ENCODE measurements at places on chromosomes 3 and 15.

- DNase-seq: peak; percentile 57
- no peak overlapping the region for H3K27ac ChIP-seq
- H3K27me3 ChIP-seq: peaks cover 70% of the 10 kb centered on the region
- peak overlapping the region; percentile 86 for H3K4me3 ChIP-seq
These were observed 534 bp downstream of the FRMD5 start for GRCh38 chr15:44194323-44195150.

DNA sequence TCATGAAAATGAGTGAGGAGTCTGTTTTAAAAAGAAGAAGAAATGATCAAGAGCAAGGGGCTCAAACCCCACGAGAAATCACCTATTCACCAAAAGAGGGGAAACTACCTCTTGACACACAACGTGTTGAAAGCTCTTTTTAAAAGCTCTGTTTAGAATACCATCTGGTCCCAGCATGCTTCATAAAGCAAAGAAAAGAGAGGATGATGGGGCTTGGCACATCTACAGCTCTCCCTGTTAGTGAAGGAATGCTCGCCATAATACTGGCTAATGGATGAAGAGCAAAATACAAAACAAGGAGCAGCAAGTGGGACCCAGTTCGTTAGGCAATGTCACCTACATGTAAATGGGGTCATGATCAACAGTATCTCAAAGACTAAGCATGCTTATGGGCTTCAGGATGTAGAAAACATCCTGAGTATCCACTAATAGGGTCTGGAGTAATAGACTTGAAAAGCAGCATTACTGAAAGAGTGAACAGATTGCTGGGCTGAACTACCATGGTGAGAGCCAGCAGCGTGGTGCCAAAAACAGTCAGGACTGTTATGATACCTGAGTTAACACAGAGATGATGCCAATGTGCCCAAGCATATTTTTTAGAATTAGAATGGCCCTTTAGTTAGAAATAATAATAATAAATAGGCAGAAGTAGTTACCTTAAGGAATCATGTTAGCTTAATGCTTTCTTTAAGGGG, 159.7 kb upstream of the POU1F1 start:
- H3K4me3 ChIP-seq: no peak overlapping the region
- peaks cover 3% of the 10 kb centered on the region for H3K4me1 ChIP-seq
- no peaks in the 10 kb centered on the region for H3K27me3 ChIP-seq
- no peak for DNase-seq

- peaks cover 45% of the 10 kb centered on the region for H3K4me1 ChIP-seq
- H3K27ac ChIP-seq: peak overlapping the region; percentile 82
These were observed 125.1 kb downstream of the TIGIT start for GRCh38 chr3:114418724-114419543.

DNA sequence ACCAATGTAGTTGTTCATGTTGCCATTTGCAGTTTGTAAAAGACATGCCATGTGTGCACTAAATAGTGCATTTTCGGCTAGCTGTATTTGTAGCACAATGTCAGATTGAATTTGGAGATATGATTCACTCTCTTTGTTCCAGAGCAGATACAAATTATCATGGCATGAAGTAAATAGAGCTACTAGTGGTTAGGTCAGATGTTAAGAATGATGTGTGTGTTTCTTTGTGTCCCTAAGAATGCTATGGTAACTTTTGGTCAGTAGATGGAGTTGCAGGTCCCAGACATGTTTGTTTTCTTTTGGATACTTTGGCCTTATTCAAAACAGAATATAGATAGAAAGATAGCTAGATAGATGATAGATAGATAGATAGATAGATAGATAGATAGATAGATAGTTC, 595.8 kb downstream of the NLGN1 start:
- no peak overlapping the region for H3K4me3 ChIP-seq
- H3K36me3 ChIP-seq: no peaks in the 10 kb centered on the region
- H3K4me1 ChIP-seq: no peaks in the 10 kb centered on the region
- no peaks in the 10 kb centered on the region for H3K27me3 ChIP-seq
- H3K27ac ChIP-seq: no peak overlapping the region

- DNase-seq: no peak
- peaks cover 7% of the 10 kb centered on the region for H3K27me3 ChIP-seq
- H3K36me3 ChIP-seq: no peaks in the 10 kb centered on the region
- peaks cover 13% of the 10 kb centered on the region for H3K4me1 ChIP-seq
These were observed 23.7 kb downstream of the PPP2R3A start for GRCh38 chr3:135989242-135989641.

DNA sequence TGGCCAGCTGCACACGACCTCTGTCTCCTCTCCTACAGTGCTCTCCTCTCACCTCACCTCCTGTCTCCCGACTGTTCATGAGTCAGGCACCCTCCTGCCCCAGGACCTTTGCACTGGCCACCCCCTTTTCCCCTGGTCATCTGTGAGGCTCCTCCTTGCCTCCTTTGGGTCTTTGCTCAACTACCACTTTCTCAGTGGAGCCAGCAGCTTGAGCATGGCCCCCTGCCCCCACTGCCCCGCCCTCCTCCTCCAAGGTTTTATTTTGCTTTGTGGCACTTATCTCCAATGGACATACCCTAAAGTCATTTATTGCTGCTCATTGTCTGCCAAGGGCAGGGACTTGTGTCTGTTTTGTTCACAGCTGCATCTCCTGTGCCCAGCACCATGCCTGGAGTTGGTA, 64.3 kb downstream of the MGLL start:
- H3K27ac ChIP-seq: no peak overlapping the region
- H3K4me3 ChIP-seq: no peak overlapping the region
- peaks cover 8% of the 10 kb centered on the region for H3K27me3 ChIP-seq
- no peaks in the 10 kb centered on the region for H3K36me3 ChIP-seq

- no peaks in the 10 kb centered on the region for H3K36me3 ChIP-seq
- no peak for DNase-seq
- peaks cover 3% of the 10 kb centered on the region for H3K4me1 ChIP-seq
- peaks cover 30% of the 10 kb centered on the region for H3K27me3 ChIP-seq
These were observed 143.8 kb upstream of the ABHD17C start for GRCh38 chr15:80551348-80551747.

DNA sequence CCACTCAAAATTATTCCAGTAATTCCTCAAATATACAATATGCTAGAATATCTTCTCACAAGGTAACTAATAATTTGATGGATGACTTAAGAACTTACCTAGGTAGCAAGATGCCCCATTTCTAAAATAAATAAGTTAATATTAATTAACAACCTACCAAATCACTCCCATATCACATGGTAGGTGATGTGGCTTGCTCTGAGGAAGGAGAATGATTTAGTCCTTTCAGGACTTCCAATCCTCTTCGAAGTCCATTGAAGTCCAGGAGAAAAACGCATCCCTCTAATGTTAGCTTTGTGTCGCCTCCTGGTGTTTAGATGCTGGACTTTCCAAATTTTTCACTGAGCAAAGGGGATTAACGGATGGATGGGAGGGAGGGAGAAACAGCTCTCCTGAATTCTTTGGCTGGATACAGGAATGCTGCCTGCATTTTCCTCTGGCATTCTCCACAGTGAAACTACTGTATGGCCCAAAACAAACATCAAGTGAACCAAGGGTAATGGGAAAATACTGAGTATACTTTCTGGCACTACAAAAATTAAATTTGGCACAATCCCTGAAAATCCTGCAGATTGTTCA, 58.6 kb downstream of the PRICKLE2 start:
- no peaks in the 10 kb centered on the region for H3K36me3 ChIP-seq
- no peaks in the 10 kb centered on the region for H3K27me3 ChIP-seq
- no peak for DNase-seq
- H3K27ac ChIP-seq: no peak overlapping the region

- H3K27me3 ChIP-seq: no peaks in the 10 kb centered on the region
- H3K4me3 ChIP-seq: no peak overlapping the region
- H3K4me1 ChIP-seq: peaks cover 21% of the 10 kb centered on the region
- no peak overlapping the region for H3K27ac ChIP-seq
- no peak for DNase-seq
These were observed 88.8 kb upstream of the TBL1XR1 start for GRCh38 chr3:177286034-177286433.

DNA sequence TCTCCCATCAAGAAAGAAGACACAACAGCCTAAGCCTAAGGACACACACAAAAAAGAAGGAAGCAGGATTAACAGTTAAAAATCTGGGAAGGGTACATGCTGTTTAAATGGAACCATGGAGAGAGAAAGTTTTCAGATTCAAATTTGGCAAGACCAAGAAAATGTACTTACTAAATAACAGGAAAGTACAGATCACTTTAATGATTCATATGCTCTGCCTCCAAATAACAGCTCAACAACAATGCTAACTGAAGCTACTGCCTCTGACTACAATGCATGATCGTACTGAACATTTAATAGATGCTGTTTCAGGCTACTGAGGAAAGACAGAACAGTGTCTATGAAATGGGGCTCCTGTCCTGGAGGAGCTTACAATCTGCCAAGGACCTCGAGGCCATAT, 8.4 kb upstream of the NMB start:
- DNase-seq: no peak
- peaks cover 11% of the 10 kb centered on the region for H3K36me3 ChIP-seq
- peaks cover 15% of the 10 kb centered on the region for H3K4me1 ChIP-seq
- no peak overlapping the region for H3K4me3 ChIP-seq
- H3K27ac ChIP-seq: peak overlapping the region; percentile 30

- no peaks in the 10 kb centered on the region for H3K36me3 ChIP-seq
- no peaks in the 10 kb centered on the region for H3K27me3 ChIP-seq
- H3K27ac ChIP-seq: no peak overlapping the region
- no peak for DNase-seq
- no peak overlapping the region for H3K4me3 ChIP-seq
These were observed 81.7 kb upstream of the POU1F1 start for GRCh38 chr3:87358066-87358465.

DNA sequence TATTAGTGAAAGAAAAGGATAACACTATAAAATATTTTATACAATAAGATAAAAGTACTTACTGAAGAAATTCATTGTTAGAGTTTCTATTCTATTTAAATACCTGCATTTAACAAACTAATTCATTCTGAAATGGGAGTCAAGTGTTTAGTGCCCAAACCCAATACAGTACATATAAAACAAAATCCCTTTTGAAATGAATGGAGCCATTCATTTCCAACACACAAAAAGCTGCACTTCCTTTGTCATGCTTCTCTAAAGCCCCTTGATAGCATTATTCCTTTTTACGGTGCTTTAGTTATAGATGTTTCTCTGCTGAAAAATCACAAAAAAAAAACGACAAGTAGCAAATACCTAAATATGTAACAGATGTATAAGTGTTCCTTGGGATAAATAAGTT, 596.3 kb downstream of the ZIC1 start:
- no peak overlapping the region for H3K4me3 ChIP-seq
- H3K27ac ChIP-seq: no peak overlapping the region
- H3K36me3 ChIP-seq: no peaks in the 10 kb centered on the region
- H3K4me1 ChIP-seq: no peaks in the 10 kb centered on the region
- H3K27me3 ChIP-seq: no peaks in the 10 kb centered on the region
- DNase-seq: no peak

DNA sequence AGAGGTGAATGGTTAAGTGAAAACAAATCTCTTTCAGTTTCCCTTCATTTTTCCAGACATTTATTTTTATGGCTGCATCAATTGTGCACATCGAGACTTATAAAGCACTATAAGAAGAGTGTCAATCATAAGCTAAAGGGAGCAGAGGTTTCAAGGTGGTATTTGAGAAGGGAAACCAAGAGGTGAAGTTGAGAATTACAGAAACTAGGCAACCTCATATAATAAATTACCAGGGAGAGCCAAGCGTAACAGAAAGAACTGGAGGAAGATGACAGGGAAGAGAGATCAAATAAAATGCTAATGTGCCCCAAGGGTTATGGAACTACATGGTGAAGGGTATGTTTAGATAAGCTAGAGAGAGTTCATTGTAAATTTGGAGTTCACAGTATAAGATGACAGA, 6.3 kb upstream of the CCDC54 start:
- DNase-seq: no peak
- H3K27me3 ChIP-seq: peaks cover 17% of the 10 kb centered on the region
- H3K36me3 ChIP-seq: no peaks in the 10 kb centered on the region

DNA sequence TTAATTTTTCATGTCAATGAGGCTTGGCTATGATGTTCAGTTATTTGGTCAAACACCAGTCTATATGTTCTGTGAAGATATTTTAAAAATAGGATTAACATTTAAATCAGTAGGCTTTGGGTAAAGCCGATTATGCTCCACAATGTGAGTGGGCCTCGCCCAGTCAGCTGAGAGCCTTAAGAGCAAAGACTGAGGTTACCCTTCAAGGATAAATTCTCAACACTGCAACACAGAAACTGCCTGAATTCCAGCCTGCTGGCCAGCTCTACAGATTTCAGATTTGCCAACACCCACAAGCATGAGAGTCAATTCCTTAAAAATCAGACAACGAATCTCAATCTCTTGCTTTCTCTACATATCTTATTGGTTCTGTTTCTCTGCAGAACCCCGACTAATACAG, 188.3 kb downstream of the PLCH1 start:
- no peaks in the 10 kb centered on the region for H3K27me3 ChIP-seq
- H3K36me3 ChIP-seq: peaks cover 2% of the 10 kb centered on the region
- no peak overlapping the region for H3K4me3 ChIP-seq
- DNase-seq: no peak

GRCh38 chr15:71080166-71080565, 35.1 kb upstream of the THSD4 start:
- no peak for DNase-seq
- peaks cover 37% of the 10 kb centered on the region for H3K27me3 ChIP-seq
- no peaks in the 10 kb centered on the region for H3K4me1 ChIP-seq

- H3K4me1 ChIP-seq: peaks cover 9% of the 10 kb centered on the region
- no peak for DNase-seq
- H3K27me3 ChIP-seq: no peaks in the 10 kb centered on the region
- no peak overlapping the region for H3K27ac ChIP-seq
These were observed 166.6 kb downstream of the XXYLT1 start for GRCh38 chr3:195104340-195104739.

DNA sequence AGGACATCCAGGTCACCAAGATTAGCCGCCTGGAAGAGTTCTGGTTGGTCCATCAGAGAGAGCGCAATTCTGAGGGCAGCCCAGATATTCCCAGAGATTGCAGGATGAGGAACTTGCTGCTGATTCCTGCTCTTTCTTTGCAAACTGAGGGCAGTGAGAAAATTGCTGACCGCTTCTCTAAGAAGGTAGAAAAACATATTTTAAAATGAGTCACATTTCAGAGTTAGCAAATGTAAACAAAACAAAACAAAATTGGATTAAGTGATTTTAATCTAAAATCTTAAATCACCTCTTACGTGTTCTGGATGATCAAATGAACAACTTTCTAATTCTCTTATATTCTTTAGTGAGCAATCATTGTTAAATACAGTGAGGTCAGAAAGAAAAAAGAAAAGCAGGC, 149.0 kb downstream of the USP13 start:
- H3K36me3 ChIP-seq: no peaks in the 10 kb centered on the region
- H3K27me3 ChIP-seq: no peaks in the 10 kb centered on the region
- H3K4me1 ChIP-seq: peaks cover 6% of the 10 kb centered on the region
- no peak for DNase-seq
- H3K4me3 ChIP-seq: no peak overlapping the region
- no peak overlapping the region for H3K27ac ChIP-seq

- H3K27ac ChIP-seq: no peak overlapping the region
- no peak for DNase-seq
- no peaks in the 10 kb centered on the region for H3K36me3 ChIP-seq
- peaks cover 5% of the 10 kb centered on the region for H3K4me1 ChIP-seq
These were observed 168.2 kb downstream of the TP63 start for GRCh38 chr3:189799366-189799765.

GRCh38 chr3:169494982-169495381, 168.5 kb downstream of the MECOM start:
- no peaks in the 10 kb centered on the region for H3K36me3 ChIP-seq
- H3K27ac ChIP-seq: no peak overlapping the region
- no peak overlapping the region for H3K4me3 ChIP-seq

GRCh38 chr15:100152463-100152862, 189.3 kb downstream of the ADAMTS17 start:
- DNase-seq: no peak
- H3K36me3 ChIP-seq: peaks cover 32% of the 10 kb centered on the region
- H3K27me3 ChIP-seq: no peaks in the 10 kb centered on the region
- H3K4me3 ChIP-seq: no peak overlapping the region

All from activated naive CD8-positive, alpha-beta T cell treated with anti-CD3 and anti-CD28 coated beads for 36 hours (primary cell).